Cerebellar cortex (tissue), 1 donor: ENCODE measurements at places on chromosomes 5 and 9.
A peak's percentile ranks its signal among the peaks of the same experiment; 100 is the strongest.

DNA sequence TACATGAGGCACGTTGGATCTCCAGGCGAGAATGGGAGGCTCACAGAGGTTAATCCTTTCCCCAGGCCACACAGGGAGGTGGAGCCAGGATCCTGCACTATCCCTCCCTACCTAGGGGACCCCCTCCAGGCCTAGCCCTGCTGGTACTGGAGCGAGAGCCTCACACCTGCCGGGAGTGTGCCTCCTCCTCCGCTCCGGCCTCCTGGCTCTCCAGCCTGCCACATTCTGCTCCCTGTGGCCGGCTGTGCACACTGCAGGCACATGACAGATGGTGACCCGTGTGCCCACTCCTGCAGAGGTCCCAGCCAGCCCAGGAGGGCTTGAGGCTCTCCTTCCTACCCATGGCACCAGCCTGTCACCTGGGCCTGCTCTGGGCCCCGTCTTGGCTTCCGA lies 93.4 kb downstream of the RXRA start:
- DNase-seq, result peak; percentile 53

DNA sequence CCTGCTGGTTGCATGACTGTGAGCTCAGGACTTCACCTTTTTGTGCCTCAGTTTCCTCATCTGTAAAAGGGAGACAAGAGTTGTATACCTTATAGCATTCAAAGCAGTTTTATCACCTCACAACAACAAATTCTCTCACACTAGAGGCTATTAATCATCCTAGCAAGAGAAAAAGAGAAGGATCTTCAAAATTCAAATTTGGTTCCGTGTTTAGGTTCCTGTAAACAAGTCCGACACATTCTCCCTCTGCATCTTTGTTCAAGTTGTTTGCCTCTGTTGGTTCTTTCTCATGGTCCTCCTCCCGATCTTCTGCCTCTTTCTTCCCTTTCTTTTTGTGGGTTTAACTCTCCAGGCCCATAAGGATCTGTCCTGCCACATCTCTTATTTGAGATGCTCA lies 218.0 kb downstream of the PIK3R1 start:
- no peak for DNase-seq

- DNase-seq, result no peak
Observed at GRCh38 chr5:178797546-178798440, 62.0 kb upstream of the ZNF354B start.

DNA sequence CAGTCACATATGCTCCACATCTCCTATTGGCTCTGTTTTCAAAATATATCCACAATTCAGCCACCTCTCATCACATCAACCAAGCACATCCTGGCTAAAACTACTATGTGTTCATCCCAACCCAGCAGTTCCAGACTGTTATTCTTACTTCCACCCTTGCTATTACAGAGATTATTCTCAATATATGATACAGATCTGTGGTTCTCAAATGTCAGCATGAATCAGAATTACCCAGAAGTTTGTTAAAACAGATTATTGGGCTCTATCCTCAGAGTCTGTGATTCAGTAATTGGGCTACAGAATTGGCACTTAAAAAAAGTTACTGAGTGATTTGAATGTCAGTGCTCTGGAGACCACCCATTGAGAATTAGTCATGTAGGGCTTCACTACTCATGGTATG lies 78.8 kb upstream of the IZUMO3 start:
- DNase-seq, result no peak

DNA sequence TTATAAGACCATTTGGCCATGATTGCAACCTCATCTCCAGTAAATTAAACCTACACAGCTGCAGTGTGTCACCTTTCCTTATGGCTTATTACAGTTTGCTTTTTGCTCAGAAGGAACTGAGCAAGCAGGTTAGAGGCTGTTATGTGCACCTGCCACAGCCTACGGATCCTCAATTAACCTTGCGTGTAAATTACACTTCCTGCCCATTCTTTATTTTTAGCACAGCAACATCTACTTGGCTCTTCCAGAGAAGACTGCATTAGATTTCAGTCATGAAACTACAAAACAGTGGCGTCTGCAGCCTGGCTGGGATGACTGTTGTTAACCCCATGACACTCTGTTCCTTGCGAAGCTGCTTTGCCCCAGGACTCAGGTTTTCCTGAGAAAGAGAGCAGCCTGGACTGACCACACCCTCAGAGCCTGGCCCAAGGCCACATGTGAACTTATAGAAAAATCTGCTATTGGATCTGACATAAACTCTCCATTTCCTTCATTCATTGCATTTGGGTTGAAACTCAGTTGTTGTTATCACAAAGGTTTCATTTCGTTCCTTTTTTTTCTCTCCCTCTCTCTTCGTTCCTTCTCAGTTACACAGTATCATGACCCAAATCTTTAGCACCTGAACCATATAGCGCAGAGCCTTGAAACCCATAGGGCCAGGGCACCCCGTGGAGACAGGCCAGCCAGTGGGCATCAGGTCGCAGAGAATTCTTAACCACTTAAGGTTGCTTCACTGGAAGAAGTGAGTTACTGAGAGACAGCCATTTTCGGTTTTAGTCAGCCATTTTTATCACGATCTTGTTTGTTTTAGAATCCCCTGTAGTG lies 138.6 kb downstream of the PALM2AKAP2 start:
- DNase-seq, result no peak

DNA sequence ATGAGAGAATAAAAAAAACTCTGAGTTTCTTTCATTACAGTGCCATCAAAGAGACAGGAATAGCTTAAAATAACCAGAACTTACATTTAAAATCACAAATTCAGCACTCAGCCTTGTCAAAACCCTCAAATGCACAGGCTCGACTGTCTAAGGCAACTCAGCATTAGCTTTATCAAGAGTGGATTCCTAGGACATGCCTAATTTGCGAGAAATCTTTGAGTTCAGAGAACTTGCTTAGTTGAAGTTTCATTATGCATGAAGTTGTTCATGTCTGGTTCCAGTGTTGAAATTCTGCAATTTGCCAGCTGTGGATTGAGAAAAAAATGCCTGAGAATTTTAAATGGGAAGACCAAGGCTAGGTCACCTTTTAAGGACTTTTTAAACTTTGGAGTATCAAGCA lies 151.1 kb downstream of the LRRC70 start:
- DNase-seq, result no peak

- no peak for DNase-seq
Observed at GRCh38 chr9:121852241-121852640, 200.8 kb downstream of the DAB2IP start.

DNA sequence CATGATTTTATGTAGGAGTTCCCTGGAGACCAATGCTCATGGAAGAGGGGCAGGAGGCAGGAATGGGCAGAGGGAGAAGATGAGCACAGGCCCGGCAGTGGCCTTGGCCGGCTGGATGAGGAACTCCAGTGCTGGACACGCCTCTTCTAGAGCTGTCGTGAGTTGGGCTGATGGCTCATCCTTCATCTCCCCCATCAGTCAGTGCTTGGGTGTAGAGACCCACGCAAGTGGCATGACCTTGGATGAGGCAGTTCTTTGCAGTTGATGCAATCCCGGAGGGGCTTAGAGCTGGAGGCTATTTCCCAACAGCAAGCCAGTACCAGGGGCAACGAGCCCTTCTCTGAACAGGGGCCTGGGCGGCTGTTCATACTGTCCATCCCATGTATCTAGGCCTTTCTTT lies 25.5 kb upstream of the ARAP3 start:
- DNase-seq, result no peak

- no peak for DNase-seq
Observed at GRCh38 chr5:2442496-2443354, 308.8 kb downstream of the IRX2 start.

DNA sequence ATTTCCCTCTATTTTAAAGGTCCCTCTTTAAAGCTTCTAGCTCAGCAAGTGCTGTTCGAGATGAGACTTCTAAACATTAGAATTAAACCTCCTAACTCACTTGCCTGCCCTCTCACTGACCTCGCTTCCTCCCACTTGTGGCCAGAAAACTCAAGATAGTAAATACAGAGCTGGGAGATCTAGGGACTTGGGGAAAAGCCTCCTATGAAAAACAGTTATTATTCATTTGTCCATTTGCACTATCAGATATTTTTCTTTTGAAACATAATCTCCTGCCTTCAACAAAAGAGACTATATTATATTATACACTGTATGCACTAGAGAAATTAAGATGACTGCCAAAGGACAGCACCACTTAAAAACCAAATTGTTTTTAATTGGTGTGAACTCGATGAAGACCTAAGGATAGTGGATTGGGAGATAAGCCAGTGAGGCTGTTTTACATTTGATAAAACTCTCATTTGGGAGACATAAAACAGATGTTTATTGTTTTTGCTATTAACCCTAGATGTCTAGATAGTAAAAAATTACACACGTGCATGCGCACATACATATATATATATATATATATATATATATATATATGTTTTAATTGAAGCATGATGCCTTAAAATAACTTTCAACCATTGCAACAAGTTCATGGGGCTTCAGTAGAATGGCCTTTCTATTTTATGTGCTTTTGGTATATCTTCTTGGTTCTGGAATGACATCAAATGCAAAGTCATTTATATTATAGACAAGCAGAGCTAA lies 229.4 kb downstream of the ADAMTSL1 start:
- DNase-seq, result no peak

DNA sequence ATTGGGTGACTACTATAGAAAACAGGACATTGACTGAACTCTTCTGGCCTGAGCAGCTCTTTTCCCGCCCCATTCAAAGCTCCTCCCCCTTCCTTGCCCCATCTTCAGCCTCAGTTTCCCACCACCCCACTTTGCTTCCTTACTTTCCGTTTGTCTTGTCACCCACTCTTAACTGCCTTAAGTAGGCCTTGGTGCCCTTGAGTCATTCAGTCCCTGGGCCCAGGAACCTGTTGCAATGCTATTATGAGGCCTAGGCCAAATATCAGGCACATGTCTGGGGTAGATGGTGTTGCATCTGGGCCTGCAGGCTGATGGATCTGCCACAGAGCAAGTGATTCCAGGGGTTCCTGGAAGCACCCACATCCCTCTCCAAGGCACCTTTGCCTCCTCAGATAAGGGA lies 17.7 kb upstream of the GALNT10 start:
- DNase-seq, result no peak

DNA sequence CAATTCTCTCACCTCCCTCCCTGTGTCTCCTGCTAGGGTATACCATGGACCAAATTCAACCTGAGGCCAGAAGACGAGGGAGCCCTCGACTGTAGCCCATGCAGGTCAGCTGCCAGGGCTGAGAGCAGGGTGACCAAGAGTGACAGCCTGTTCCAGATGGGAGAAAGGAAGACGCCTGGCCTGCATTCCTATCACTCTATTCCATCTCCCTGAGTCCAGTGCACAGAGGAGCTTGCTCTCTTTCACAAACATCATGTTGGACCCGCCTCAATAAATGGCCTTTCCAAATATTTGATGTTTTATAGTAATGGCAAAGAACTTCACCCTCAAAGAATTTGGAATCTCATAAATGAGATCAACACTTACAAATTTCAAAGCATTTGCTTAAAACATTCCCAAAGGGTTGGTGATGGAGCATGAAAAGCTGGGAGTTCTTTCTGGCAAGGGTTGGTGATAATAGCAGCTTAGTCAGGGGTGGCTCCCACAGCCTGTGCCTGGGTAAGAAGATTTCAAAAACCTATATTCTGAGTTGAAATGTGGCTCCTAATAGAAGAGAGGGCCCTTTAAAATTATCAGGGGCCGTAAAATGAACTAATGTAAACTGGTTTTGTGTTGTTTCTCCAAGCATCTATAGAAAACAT lies 393.1 kb downstream of the EFNA5 start:
- no peak for DNase-seq

DNA sequence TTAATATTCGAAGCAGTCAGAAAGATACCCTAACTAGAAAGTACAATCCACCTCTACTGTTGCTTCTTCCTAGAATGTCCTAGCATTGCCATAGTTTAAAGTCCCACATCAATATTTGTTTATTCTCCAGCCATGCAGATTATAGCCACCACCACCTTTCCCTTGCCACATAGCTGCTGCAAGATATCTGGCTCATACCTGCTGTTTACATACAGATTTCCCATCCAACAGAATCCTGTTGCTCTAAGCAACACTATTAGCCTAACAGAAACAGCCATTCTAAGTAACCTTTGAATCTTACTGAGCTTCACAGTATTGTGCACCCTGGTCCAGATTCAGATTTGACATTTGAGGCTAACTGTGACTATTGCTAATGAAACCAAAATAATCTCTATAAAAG lies 45.6 kb downstream of the GNAQ start:
- DNase-seq, result no peak

DNA sequence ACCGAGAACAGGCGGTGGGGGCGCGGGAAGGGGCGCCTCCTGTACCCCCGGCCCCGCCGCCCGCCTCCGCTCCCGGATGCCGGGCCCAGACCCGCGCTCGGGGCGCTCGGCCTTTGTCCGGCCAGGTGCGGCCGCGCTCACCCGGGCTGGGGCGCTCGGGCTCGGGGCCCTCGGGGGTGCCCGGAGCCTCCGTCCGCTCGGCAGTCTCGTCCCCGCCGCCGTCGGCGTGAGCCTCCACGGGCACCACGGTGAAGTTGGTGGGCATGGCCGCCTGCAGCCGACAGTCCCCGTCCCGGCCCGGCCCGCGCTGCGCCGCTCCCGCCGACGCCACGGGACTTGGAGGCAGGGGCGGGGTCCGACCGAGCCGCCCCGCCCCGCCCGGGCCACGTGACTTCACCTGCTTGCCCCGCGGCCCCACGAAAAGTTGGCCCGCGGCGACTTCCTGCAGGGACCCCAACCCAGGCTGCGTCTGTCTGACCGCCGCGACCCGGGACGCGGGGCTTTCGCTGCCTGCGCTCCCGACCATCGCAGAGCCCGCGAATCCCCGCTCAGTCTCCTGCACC lies at the start of gene SLC12A7:
TSS of gene SLC12A7 (minus strand) at position 337 of the 563 bp plus-strand sequence. CDS start at position 265, 72 bp downstream.
- DNase-seq, result no peak

DNA sequence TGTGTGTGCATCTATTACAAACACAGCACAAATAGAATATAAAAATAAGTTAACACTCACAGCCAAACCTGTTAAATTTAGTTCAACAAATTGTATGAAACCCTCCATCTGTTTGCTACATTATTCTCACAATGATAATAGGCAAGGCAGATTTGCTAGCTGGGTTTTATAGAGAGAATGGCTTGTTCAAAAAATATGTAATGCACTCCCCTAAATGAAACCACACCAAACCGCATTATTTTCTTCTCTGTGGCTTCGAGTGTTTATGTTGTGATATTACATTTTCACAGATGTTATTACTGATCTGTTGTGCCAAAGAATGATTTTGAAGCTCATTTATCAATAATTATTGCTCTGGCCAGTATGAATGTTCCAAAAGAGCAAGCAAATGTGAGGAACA lies 92.9 kb downstream of the SPATA31D1 start:
- peak; percentile 5 for DNase-seq

- DNase-seq, result no peak
Observed at GRCh38 chr9:8365029-8365428, 565.5 kb upstream of the DMAC1 start.

DNA sequence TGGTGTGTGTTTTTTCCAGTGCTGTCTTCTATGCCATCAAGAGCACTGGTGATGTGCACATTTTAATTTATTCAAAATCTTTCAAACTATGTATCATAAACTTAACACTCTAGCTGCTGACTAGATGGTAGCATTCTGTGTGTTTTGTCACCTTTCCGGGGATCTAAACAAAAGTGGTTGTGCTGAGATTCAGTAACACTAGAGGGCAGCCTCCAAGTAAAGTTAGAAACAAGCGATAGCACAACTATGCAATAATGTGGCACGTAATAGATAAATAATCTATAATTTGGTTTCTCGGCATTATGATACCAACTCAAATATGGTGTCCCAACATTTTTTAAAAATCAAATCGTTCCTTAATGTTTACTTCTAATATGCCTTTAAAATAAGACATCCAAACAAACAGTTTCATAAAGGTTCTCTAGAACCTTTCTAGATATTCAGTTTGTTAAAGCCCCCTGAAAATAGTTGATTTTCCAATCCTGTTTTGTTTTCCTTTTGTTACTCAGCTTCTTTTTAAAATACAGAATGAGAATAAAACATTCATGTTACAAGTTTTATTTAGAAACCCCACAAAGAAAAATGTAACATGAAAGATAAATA lies 16.9 kb downstream of the SEMA6A start:
- DNase-seq, result peak; percentile 56

GRCh38 chr5:56316299-56316994 lies 83.3 kb upstream of the ANKRD55 start:
- DNase-seq, result no peak
